Tongue (tissue), 3 donors: ENCODE measurements at places on chromosomes 7 and 10.

- DNase-seq = no peak
Measured at GRCh38 chr10:7580520-7580919, 86.2 kb downstream of the ITIH5 start.

DNA sequence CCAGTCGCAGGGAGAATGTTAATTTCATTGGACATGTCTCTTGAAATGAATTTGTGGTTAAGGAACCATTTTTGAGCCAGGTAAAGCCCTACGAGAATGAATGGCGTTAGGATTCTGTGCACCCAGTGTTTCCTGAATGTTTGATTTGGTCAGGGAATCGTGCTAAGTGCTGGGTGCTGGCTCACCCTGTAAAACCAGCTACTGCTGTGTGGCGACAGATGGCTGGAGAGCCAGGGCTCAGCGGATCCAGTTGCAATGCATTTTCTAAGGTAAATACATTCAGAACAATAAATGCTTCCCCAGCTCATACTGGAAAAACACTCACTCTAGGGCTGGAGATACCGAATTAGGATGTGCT, 355.5 kb downstream of the GLRX3 start:
- no peak for DNase-seq

DNA sequence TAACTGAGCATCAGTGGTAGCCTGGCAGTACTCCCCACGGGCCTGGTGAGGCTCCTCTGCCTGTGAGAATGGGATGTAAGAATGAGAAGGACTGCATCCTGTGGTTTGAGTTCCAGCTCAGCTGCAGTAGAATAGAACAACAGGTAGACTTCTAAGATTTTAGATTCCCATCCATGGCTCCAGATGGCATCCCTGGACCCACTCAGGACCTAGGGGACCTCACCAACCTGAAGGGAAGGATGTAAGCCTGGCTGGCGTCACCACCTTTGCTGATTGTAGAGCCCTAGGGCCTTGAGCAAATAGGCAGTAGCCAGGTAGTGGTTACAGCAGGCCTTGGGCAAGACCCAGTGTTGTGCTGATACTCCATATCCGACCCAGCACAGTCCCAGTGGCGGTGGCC, 9.6 kb upstream of the AOC1 start:
- DNase-seq = no peak

DNA sequence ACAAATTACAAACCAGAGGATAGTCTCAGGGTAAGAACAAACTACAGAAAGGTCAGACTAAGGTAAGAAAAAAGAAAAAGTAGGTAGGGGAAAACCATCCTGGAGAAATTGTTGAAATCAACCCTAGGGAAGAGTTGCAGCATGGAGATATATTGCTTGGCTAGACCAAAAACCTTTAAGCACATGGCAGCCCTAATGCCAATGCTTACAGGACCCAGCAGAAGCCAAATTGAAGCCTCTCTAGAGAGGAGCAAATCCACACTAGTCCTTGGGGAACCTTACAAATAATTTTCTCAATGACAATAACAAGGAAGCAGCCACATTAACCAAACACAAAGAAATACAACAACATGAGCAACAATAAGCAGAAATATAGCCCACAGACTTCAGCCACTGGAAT, 81.9 kb downstream of the CNOT4 start:
- no peak for DNase-seq

DNA sequence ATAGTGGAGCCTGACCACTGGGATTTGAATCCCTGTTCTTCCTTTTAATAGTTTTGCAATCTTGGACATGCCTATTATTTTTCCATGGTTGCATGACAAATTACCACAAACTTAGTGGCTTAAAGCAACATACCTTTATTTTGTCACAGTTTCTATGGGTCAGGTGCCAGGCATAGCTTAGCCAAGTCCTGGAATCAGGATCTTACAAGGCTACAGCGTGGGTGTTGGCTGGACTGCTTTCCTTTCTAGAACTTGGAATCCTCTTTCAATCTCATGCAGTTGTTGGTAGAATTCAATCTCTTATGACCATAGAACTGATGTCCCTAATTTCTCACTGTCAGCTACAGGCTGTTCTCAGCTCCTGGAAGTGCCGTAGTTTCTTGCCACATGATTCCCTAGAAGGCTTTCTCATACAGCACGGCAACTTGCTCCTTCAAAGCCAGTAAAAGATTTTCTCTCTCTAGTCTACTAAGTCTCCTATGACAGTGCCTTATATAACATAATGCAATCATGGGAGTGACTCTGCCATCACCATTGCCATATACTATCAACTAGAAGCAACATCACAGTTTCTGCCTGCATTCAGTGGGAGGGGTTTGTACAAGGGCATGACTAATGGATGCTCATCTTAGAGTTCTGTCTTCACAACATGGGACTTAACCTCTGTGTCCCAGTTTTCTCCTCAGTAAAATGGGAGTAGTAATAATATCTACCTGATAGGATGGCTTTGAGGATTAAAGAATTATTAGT, 243.4 kb upstream of the FZD1 start:
- DNase-seq = peak; percentile 68

- no peak for DNase-seq
Measured at GRCh38 chr10:12589791-12590190, 240.4 kb downstream of the CAMK1D start.

- DNase-seq = peak; percentile 15
Measured at GRCh38 chr10:929960-930624, 1.4 kb downstream of the LARP4B start.

GRCh38 chr7:16655394-16655793, 9.4 kb downstream of the BZW2 start:
- DNase-seq = no peak

- DNase-seq = no peak
Measured at GRCh38 chr10:23768281-23768680, 329.4 kb downstream of the OTUD1 start.

- DNase-seq = no peak
Measured at GRCh38 chr7:142401951-142402350, 144.1 kb upstream of the PRSS58 start.

DNA sequence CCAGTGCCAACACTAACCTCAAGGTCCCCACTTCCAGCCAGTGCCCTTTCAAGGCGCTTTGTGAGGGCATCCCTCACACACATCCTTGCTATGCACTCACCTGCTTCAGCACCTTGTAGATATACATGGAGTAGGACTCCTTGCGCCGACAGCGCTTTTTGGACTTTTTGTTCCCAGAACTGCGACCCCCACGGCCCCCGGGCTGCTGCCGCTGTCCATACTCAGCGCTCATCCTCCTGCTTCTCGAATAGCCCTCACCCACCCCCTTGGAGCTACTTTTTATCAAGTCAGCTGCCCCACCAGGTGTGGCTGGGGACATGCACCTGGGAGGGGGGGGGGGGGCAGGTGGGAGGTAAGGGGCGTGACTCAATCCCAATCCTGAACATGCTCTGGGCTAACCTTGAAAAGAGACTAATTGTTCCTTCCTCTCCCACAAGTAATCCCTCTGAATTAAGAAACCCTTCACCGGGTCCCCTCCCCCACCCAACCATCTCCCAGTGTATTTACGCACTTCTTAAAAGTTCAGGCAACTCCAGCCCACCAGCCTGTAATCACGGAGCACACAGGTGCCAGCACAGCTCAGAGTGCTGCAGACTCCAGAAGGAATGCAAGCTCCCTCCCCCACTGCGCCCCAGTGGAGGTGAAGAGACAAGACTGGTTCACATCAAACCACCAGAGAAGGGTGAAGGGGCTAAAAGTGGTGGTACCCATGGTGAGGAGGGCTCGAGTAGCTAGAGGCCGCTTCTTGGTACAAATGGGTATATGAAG, at the start of gene H2BK1:
H2BK1 (minus strand) TSS at position 402 of the 768 bp plus-strand sequence; CDS start at position 232, 170 bp downstream.
- no peak for DNase-seq

DNA sequence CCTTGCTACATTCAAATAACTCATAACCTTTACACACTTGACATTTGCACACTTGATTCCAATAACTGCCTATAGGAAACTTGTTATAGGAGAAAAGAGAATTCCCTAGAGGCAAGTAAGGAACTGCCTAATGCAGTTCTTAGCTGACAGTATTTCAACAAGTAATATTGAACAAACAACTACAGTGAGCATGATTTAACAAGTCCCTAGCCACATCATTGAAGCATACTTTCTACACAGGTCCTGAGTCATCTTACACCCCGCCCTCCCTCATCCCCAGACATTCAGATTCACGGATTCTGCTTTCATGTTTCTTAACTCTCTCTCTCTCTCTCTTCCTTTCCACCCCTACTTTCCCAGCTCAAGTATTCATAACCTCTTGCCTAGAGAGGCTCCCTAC, 153.5 kb downstream of the LSM5 start:
- DNase-seq = peak; percentile 11

- no peak for DNase-seq
Measured at GRCh38 chr7:30249316-30249715, 35.1 kb upstream of the ZNRF2 start.

DNA sequence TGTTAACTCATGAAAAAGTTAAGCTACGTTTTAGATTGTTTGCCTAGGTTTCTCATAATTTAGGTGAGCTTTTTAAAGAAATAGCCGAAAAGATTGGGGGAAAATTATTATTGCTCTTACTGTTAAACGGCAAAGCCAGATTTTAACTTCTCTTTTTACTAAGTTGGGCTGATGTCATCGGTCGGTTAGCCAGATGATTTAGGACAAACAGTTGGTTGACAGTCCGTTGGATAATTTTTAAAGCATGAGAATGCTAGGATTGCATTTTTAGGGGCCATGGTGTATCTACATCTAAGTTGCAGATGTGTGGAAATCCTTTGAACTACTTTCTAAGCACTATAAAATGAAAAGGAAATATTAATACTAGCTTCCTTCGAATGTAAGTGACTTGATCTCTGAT, 280.9 kb upstream of the AKR1E2 start:
- no peak for DNase-seq

DNA sequence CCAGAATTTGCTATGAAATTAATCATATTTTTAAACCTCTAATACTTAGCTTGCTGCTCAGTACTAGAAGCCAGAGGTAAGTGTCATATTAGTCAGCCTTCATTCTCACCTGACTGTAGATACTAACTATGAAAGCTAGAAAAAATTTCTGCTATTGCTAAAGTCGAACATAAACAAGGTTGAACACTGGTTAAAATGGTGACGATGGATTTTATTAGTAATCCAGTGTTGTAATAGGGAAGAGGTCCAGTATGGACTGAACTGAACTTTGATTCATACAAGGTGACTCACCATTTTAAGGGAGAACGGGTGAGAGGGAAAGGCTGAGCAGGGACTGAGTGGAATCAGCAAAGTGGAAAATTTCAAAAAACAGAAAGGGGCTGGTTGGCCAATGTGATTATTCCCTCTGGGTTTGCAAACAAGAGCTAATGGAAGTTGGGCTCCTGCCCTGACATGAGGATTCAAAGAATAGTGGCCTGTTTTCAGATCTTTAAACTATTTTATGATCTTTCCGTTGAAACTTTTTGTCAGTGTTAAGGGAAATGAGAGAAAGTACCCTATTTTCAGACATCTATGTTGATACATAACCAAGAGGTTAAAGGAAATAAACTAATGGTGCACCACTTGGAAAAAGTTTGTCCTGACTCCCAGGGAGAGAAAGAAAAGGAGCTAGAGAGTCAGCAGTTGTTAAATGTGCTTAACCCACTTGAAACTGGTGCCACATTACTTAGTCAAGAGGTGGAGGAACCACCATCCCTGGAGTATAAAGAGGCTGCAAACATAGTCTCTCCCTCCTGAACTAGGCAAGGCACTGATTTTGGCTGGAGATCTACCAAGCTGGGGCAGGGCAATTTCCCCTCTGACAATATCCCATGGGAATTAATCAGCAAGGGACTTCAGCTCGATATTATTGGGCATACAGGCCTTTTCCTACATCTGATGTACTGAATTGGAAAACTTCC, 15.3 kb upstream of the AKR1C1 start:
- DNase-seq = no peak

DNA sequence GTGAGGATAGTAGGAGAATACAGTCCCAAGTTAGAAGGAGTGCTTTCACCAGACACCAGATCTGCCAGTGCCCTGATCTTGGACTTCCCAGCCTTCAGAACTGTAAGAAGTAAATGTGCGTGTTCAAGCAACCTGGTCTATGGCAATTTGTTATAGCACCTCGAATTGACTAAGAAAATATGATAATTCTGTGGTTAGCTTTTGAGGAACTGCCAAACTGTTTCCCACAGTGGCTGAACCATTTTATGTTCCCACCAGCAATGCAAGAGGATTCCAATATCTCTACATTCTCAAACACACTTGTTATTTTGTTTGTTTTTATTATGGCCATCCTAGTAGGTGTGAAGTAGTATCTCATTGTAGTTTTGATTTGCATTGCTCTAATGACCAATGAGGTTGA, 47.0 kb downstream of the RBM20 start:
- DNase-seq = no peak

DNA sequence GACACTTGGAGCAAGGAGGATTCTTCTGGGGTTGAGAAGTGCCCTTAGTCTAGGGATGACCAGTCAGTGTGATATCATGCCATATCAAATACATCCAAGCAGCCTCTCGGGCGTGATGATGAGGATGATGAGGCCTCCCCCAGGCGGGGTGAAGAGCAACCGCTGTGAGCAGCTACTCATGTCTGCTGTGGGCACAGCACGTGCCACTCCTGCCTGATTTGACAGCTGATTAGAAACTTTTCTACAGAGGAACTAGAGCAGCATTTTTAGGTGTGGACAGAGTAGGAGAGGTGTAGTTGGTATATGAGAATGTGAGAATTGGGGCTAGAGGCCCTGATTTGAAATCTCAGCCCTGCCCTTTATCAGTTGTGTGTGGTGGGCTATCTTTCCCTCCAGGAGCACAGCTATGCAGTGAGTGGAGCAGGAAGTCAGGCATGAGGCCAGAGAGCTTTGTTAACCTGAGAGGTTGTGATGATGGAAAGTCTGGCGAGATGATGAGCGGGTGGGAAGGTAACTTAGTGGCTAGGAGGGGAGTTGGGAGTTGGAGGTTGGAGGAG, 49.6 kb upstream of the COBL start:
- DNase-seq = no peak

GRCh38 chr7:70208236-70209063, 610.2 kb downstream of the AUTS2 start:
- no peak for DNase-seq

- no peak for DNase-seq
Measured at GRCh38 chr7:141528399-141528798, 22.8 kb upstream of the AGK start.

DNA sequence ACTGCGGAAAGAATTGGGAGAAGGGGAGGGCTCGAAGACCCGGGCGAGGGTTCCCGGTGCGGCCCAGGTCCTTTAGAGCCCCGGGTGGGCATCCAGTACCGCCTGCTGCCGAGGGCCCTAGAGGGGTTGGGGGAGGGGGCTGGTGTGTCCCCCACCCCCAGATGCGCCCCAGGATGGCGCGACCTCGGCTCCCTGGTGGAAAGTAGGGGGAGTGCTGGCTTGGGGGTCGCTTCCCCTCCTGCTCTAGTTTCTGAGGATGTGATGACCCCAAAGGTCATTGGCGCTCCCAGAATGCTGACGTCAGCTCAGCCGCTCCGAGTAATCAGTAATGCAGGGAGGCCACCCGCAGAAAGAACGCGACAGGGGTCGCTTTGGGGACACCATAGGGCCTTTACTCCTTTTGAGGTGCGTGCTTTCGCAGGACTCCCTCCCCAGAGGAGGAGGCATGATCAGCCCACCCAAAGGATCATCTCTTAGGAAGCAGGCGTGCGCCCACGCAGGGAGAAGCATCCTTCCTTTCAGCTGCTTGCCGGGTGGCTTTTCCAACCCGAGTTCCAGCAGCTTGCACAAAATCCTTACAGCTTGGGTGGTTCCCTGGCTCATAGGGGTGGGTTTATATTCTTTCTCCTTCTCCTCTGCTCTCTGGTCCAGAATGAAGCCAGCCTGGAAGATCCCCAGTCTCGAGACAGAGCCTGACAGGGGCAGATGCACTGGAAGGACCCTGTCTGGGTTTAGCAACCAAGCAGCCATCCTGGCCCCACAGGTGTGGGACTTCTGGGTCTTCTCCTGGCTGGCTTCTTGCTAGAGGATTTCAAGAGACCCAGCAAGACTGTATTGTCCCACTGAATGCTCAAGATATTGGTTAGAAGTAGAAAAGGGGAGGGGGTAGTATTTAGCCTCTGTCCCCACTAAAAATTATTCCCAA, 1.3 kb upstream of the PRKAG2 start:
- DNase-seq = no peak
